ENCODE measurements at places on chromosomes 2 and 18. TPM values are rescaled to one million over a fixed set of nuclear protein-coding genes. Genes with fewer than 3 reads are reported as not detected.

Gene IL1R1
- 27.0 TPM for total RNA-seq

Gene DSG4
- total RNA-seq: not detected

Gene INPP5D
- 0.60 TPM for total RNA-seq

Gene FOSL2
- total RNA-seq: 48.5 TPM

Gene CCBE1
- total RNA-seq: 12.5 TPM

Gene CCDC74A
- total RNA-seq: 14.6 TPM

Gene AQP12A
- not detected for total RNA-seq

Gene MAP3K20
- total RNA-seq: 35.9 TPM

Gene ONECUT2
- 0.32 TPM for total RNA-seq

Gene ALPG
- total RNA-seq: 0.22 TPM

Gene CAPN14
- total RNA-seq: not detected

Gene SIX2
- total RNA-seq: 0.72 TPM

Gene TXNDC2
- 0.16 TPM for total RNA-seq

Gene ANKRD30B
- not detected for total RNA-seq

Gene TCF23
- not detected for total RNA-seq

Gene SPATS2L
- total RNA-seq: 148 TPM

Data from A549 treated with ZK216348 at 1 μM for 4 hours (cell line).